ENCODE measurements at places on chromosomes 3 and 15.

DNA sequence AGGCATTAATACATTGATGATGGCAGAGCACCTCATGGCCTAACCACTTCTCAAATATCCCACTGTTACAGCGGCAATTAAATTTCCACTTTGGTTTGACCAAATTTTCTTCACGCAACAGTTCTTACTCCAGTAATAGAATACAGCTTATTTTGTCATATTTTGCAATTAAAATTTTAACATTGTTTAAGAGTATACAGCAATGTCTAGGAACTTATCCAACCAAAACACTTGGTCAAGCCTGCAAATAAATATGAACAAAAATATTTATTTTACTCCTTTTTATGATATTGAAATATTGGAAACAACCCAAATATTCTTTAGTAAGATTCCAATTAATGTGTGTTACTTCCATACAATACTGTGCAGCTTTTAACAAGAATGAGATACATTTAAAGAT, 45.3 kb upstream of the C3orf80 start:
- DNase-seq: no peak

DNA sequence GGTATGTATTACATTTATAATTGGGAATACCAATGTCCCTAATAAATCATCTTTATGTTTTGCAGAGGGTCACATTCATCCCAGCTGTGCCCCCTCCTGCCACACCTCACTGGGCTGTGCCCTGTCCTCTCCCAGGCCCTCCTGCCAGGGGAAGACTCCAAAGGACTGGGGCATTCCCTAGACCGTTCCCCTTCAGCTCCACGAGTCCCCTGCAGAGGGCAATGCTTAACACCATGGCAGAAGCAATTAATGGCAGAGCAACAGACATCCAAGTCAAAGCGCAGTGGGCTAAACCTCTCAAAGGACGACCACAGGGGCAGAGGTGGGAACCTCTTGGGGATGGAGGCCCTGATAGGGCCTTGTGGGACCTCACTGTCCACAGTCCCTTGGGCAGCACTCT, 71.3 kb upstream of the SEC13 start:
- no peak for DNase-seq

DNA sequence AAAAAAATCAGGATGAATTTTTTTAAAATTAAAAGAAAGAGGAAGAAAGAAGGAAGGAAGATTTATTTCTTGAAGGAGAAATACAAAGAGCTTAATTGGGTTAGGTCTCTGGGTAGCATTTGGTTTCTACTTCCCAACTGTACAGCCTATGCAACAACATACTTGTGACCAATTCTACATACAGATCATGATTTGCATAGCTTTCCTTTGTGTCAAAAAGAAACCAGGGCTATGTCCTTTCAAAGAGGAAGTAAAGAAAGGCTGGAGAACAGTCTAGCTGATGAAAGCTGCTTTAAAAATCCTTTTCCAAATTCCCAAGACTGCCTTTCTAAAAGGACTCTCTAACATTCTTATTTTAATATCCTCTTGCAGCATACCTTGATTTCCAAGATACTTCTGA, 6.1 kb upstream of the HGD start:
- no peak for DNase-seq

- no peak for DNase-seq
Observed at GRCh38 chr3:98574132-98574531, 19.3 kb downstream of the CPOX start.

GRCh38 chr3:195867631-195868335, 40.6 kb downstream of the TNK2 start:
- no peak for DNase-seq

DNA sequence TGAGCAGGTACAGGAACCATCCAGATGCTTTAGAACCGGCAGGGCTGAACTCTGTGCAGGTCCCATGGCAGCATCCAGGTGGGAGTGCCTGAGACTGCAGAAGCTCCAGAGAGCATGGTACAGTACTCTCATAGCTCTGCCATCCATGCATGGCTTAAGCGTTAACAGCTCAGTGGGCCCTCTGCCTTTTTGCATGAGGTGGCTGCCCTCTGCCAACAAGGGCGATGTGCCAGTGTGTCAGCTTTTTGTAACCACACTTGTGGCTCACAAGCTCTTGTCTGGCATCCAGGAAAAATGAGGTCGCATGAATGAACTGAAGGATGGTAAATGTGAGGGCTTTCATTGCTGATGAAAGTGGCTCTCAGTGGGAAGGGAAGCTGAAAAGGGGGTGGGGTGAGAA, 950.1 kb downstream of the DIPK2A start:
- no peak for DNase-seq

GRCh38 chr3:82130046-82130445, 368.6 kb upstream of the GBE1 start:
- DNase-seq: no peak

DNA sequence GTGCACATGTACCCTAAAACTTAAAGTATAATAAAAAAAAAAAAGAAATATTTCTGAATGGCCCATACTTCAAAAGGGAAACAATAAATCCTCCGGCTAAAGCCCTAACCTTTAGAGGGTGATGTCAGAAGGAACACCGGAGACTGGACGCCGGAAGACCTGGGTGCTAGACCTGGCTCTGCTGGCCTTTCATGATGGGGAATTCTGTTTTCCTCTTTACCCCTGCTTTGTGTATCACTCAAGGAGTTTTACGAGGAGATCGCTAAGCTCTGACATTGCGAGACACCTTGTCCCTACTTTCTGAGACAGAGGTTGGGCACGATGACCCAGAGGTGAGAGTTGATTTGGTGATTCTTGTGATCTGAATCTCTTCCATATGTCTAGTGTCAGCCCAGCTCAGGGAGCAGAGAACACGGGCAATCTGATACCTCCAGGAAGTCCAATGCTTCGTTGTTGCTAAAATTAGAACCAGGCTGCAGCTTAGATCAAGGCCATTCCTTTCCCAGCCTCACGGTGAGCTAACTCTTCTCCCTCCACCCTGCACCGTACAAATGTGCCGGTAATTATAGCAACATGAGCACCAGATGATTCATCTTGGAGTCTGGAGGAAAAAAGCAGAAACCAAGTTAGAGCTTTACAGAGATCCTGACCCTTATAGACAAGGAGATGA, 42.0 kb upstream of the CFAP161 start:
- DNase-seq: no peak

DNA sequence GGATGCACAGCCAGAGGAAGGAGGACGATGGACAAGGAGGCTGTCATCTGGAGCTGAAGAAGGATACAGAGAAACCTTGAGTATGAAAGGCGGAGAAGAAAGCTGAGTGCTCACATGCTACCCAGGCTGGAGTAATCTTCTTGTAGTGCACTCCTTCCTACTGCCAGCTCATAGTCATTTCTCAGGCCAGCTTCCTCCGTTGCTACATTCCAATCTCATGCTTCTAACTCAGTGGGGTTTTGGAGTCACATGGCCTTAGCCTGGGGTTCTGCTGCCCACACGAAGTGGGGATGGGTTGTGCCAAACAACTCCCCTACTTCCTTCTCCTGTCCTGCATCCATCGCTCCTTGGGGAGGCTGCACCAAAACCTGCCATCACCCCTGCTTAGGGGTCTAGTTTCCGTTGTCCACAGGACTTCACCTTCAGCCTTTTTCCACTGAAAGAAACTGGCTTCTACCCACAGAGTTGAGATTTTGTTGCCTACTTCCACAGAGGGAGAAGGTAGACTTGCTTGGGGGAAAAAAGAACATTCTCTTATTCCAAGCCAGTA, 239.9 kb downstream of the EPHB1 start:
- no peak for DNase-seq

DNA sequence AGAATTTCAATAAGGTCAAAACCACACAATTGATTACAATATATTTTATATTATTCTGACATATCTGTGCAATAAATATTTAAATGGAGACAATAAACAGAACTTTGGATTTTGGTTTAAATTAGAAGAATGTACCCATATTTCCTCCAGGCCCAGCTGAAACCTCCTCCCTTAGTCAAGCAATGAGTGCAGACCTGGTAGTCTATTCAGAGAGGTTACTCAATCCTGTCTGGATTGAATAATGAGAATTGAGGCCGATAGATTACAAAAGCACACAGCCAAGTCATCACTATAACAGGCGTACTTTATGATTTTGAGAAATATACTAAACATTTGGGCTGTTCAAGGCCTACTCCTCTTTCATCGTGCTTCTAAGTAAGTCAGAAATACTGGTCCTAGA, 114.5 kb upstream of the STRIT1 start:
- DNase-seq: no peak

- no peak for DNase-seq
Observed at GRCh38 chr3:150926328-150926727, 21.1 kb upstream of the MINDY4B start.

DNA sequence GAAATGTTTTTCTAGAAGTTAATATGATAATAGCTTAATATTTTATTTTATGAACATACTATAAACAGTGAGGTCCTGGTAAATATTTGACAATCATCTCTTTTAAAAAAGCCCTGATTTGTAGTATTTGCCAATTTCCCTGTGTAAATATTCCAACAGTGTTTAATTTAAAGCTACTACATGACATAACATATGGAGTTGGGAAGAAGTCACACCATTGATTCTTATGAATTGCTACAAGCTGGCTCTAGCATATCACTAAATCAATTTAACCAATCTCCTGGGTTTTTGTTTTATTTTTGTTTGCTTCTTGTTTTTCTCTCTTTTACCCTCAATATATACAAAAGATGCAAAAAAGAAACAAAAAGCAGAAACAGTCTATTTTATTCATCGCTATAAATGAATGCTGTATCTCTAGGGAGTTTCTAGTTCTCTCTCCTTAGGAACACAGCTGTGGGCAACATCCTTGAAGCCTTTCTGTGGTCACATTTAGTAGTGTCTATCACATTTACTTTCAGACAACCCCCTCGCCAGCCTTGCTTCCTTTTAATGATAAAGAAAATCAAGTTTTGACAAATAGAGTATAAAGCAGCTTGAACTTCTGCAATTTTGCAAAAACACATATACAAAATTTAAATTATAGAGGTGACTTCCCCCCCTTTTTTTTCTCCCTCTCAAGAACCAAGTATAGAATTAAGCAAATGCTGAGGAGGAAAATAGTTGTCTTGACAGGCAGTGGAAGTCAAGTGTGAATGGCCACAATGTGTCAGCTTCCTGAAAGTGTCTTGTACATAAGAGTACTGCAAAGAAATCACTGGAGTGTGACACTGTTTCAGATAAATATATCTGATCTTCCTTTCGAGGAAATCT, 21.4 kb downstream of the CCR1 start:
- no peak for DNase-seq

- no peak for DNase-seq
Observed at GRCh38 chr15:51735228-51736010, 2.0 kb downstream of the LYSMD2 start.

Data from WTC11 (cell line).